ENCODE measurements at places on chromosomes 2 and 18. TPM values are rescaled to one million over a fixed set of nuclear protein-coding genes. Genes with fewer than 3 reads are reported as not detected.

MAIP1 gene
- 36.2 TPM for total RNA-seq

HOXD13 gene
- total RNA-seq, result not detected

SF3B6 gene
- total RNA-seq, result 101 TPM

TPGS2 gene
- total RNA-seq, result 180 TPM

GBX2 gene
- not detected for total RNA-seq

TEX44 gene
- not detected for total RNA-seq

SUCLG1 gene
- total RNA-seq, result 68.1 TPM

RTKN gene
- 22.3 TPM for total RNA-seq

MYCN gene
- total RNA-seq, result not detected

UPP2 gene
- total RNA-seq, result not detected

FHL2 gene
- total RNA-seq, result 52.7 TPM

GDF7 gene
- total RNA-seq, result not detected

TGOLN2 gene
- total RNA-seq, result 133 TPM

All from smooth muscle cell of trachea (primary cell).